ENCODE measurements at places on chromosomes 2 and 18. TPM values are rescaled to one million over a fixed set of nuclear protein-coding genes. Genes with fewer than 3 reads are reported as not detected.

- no peaks in the 10 kb centered on the region for H3K4me1 ChIP-seq
- DNase-seq, result no peak
- H3K27ac ChIP-seq, result no peak overlapping the region
- no peaks in the 10 kb centered on the region for H3K27me3 ChIP-seq
- H3K36me3 ChIP-seq, result peaks cover 2% of the 10 kb centered on the region
These were observed 249.1 kb downstream of the PHLPP1 start for GRCh38 chr18:62964432-62964831.

DNA sequence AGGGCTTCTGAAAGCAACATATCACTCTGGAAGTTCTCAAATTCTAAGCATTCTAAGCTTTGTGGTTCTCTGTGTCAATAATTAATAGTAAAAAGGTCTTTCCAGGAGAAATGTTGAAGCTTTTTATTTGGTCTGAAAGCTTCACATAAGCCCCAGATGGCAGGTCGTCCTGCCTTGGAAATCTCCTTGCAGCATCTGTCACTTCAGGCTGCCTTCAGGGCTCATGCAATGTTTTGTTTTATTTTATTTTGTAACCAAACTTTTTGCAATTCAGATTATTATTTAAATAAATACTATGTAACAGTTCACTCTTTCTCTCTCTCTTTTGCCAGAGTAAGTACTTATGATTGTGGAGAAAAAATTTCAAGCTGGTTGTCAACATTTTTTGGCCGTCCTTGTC lies 46.7 kb upstream of the FHOD3 start:
- H3K4me1 ChIP-seq, result no peaks in the 10 kb centered on the region
- no peak overlapping the region for H3K27ac ChIP-seq
- H3K27me3 ChIP-seq, result peaks cover 22% of the 10 kb centered on the region
- H3K36me3 ChIP-seq, result no peaks in the 10 kb centered on the region
- no peak for DNase-seq
- no peak overlapping the region for H3K4me3 ChIP-seq

- H3K4me1 ChIP-seq, result no peaks in the 10 kb centered on the region
- H3K4me3 ChIP-seq, result no peak overlapping the region
- no peaks in the 10 kb centered on the region for H3K36me3 ChIP-seq
- DNase-seq, result no peak
- H3K27me3 ChIP-seq, result no peaks in the 10 kb centered on the region
- H3K27ac ChIP-seq, result no peak overlapping the region
These were observed 56.2 kb upstream of the CCDC85A start for GRCh38 chr2:56127463-56128152.

GRCh38 chr2:8682719-8683667 lies 1.1 kb downstream of the ID2 start:
- H3K36me3 ChIP-seq, result peaks cover 28% of the 10 kb centered on the region
- H3K4me1 ChIP-seq, result peaks cover 26% of the 10 kb centered on the region

GRCh38 chr2:128327180-128327964 lies 8.7 kb upstream of the HS6ST1 start:
- peaks cover 8% of the 10 kb centered on the region for H3K27me3 ChIP-seq
- H3K4me3 ChIP-seq, result no peak overlapping the region
- peaks cover 8% of the 10 kb centered on the region for H3K36me3 ChIP-seq
- H3K27ac ChIP-seq, result no peak overlapping the region

- no peak overlapping the region for H3K4me3 ChIP-seq
- no peaks in the 10 kb centered on the region for H3K27me3 ChIP-seq
- no peaks in the 10 kb centered on the region for H3K36me3 ChIP-seq
These were observed 553.0 kb downstream of the DCDC2C start for GRCh38 chr2:4256351-4256750.

- peaks cover 3% of the 10 kb centered on the region for H3K36me3 ChIP-seq
- no peak overlapping the region for H3K4me3 ChIP-seq
- DNase-seq, result no peak
These were observed 157.5 kb downstream of the MGAT5 start for GRCh38 chr2:134411279-134411827.

DNA sequence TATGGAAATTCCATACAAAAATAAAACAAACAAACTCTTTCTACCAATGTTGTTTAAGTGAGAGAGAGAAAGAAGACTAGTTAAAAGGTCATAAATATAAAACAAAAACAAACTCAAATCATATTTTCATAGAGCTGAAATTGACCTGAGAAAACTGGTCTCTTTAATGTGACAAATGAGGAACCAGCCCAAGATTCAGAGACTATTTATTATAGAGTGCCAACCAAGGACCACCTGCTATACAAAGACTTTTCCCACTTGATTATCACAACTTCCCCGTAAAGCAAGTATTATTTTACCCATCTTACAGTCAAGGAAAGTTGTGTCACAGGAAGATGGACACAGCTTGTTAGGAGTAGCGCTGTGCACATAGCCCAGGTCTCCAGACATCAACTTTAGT lies 13.3 kb downstream of the ANKRD44 start:
- H3K4me3 ChIP-seq, result peak overlapping the region; percentile 53
- no peak for DNase-seq
- H3K27me3 ChIP-seq, result no peaks in the 10 kb centered on the region
- H3K4me1 ChIP-seq, result peaks cover 95% of the 10 kb centered on the region
- peak overlapping the region; percentile 100 for H3K27ac ChIP-seq

The BMP10 gene
- not detected for total RNA-seq

The DPYSL5 gene
- not detected for total RNA-seq

All from activated CD4-positive, alpha-beta memory T cell treated with anti-CD3 and anti-CD28 coated beads for 36 hours (primary cell).